ENCODE measurements at places on chromosomes 2 and 18.

- DNase-seq: no peak
These were observed 4.9 kb upstream of the IMP4 start for GRCh38 chr2:130337735-130338325.

GRCh38 chr2:5701266-5701665 lies 9.1 kb downstream of the SOX11 start:
- DNase-seq: no peak

DNA sequence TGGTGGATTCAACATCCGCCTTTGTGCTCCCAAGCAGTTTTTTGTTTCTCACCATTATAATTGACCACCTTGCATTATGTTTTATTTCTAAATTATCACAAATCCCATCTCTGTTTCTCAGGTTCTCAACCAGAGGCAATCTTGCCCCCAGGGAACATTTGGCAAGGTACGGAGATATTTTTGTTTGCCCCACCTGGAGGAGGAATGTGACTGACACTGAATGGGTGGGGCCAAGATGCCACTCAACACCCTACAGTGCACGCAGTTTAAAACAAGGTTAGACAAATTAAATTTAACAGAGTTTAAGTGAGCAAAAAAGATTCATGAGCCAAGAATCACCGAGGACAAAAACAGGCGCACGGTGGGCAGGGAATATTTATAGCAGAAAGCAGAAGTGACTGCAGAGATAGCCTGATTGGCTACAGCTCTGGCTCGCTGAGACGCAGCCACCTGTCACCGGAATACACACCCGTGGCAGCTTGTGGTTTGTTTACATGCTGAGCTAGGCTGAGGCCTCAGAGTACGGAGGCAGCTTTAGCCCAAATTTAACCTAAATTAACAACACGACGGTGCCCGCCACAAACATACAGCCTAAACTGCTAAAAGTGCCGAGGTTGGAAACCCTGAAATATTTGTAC lies 150.0 kb upstream of the ALKAL2 start:
- peak; percentile 83 for DNase-seq

- DNase-seq: peak; percentile 42
These were observed 29.0 kb downstream of the ZAP70 start for GRCh38 chr2:97742381-97742847.

DNA sequence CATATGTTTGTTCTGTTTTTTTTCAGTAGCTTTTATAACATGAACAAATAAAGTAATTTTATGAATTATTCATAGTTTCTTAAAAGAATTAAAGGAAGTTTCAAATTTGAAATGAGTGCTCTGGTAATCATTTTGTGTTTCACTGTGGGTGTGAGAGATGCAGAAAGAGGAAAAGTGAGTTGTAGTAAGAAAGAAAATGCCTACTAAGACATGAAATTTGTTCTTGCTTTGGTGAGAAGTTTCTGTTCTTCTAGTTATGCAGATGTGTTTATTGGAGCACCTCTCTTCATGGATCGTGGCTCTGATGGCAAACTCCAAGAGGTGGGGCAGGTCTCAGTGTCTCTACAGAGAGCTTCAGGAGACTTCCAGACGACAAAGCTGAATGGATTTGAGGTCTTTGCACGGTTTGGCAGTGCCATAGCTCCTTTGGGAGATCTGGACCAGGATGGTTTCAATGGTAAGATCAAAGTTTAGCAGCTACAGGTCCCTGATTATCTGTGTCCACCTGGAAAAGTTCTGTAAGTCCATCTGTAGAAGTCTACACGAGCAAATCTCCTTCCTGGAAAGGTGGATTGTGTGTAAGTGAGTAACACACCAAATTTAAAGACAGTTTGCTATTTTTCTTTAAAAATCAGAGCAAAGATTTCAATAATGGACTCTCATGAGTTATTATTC lies 51.4 kb downstream of the ITGAV start:
- DNase-seq: no peak

- DNase-seq: no peak
These were observed 17.2 kb downstream of the REL start for GRCh38 chr2:60898567-60898966.

DNA sequence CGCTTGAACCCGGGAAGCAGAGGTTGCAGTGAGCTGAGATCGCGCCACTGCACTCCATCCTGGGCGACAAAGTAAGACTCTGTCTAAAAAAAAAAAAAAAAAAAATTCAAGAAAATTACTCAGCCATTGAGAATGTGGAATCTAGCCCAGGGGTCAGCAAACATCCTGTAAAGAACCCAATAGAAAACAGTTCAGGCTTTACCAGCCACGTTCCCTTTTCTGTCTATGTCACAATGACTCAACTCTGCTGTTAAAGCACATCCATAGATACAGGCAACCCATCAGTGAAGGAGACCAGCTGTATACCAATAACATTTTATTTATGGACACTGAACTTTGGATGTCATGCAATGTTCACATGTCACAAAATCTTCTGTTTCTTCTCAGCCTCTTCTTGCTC lies 435.6 kb upstream of the GYPC start:
- DNase-seq: no peak

GRCh38 chr2:124586835-124587234 lies 561.7 kb downstream of the CNTNAP5 start:
- DNase-seq: no peak

DNA sequence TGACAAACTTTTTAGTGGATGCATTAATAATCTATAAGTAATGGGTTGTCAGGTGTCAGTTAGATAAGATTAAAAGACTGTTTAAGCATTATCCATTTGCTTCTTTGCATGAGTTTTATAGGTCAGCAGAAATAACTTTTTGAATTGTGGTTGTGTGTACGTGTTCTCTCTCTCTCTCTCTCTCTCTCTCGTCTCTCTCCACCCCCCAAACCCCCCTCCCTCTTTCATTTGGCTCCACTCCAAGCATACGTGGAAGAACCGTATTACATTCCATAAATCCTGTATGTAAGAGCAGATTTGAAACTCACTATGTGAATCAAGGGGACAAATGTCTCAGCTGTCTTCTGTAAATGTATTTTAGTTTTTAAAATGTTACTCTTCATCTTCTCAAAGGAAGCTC lies 120.2 kb downstream of the MEIS1 start:
- DNase-seq: no peak

DNA sequence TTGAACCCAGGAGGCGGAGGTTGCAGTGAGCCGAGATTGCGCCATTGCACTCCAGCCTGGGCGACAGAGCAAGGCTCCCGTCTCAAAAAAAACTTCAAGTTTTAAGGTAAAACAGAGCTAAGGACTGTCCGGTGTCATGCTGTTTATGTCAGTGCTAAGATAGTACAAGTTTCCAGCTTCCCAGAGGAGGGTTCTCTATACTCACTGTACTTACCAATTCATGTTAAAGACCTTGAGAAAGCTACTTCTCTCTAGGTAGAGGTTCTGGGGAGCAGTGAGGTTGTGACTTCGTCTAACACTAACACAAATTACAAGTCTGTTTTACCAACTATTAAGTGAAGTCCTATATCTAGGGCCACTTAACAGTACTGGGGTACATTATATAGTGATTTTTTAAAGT lies 18.8 kb downstream of the METTL21A start:
- DNase-seq: no peak

- DNase-seq: no peak
These were observed 281.5 kb upstream of the EPAS1 start for GRCh38 chr2:46015671-46016070.

GRCh38 chr18:42078711-42079110 lies 123.7 kb downstream of the PIK3C3 start:
- DNase-seq: no peak

DNA sequence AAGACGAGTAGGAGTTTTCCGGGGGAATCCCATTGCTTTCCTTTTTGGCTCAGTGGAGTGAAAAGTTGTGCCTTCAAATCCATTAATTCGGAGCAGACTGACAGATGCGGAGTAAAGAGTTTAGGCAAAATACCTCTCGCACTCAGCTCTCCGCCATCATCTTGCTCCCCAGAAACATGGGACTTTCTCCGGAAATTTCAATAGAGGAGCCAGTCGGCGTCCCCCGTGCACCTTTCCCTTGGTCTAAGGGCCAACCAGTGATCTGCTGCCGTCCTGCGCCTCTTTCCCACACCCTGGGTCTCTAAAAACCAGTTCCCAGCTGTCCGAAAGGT lies 318 bp downstream of the TYW5 start:
- DNase-seq: no peak

GRCh38 chr2:113240915-113241911 lies 37.5 kb downstream of the PAX8 start:
- no peak for DNase-seq

DNA sequence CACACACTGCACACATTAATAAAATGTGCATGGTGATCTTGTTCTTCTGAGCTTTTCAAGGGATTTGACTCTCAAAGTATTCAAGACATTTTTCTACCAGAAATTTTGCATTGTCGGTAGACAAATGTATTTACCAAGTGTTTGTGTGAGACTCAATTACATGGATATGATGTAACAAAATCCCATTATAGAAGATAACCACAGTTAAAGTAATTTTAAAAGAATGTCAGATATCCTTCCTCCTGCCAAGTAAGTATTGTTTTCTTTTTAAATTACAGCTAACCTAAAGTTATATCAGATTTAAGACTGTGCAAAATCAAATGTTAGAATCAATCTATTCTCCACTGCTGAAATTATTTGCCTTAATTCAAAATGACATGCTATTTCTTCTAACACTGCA lies 1344.5 kb upstream of the CHAC2 start:
- no peak for DNase-seq

DNA sequence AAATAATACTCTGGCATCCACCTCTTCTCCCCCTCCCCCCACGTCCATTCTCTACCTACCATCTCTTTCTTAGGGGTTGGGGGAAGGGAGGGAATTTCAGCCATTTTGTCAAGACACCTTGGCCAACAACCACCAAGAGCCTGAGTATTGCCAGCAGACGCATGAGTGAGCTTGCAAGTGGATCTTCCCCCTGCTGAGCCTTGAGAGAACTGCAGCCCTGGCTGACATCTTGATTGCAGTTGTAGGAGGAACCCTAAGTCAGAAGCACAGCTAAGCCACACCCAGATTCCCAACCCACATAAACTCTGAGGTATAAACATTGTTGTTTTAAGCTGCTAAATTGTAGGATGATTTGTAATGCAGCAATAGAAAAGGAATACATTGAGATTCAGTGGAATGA lies 165.6 kb downstream of the TMEFF2 start:
- DNase-seq: no peak

- no peak for DNase-seq
These were observed at the start of gene LRRTM4 for GRCh38 chr2:77521931-77522470. TSS of gene LRRTM4 (minus strand) at chr2:77522376.

DNA sequence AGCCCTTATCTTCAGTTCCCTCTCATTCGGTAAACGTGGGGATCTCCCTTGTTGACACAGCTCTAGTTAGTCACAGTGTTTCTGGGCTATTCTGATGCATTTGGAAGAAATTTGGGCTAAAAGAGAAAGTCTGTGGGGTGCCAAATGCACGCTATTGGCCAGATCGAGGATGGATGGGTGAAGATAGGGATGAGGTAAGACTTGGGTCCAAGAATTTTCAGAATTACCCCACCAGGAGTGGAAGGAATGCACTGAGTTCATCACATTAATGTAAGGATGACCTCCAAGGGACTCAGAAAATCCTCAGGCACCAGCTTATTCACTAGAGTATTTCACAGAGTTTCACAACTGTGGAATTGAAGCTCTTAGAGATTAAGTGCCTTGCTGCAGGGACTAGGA lies 49.3 kb downstream of the NRP2 start:
- DNase-seq: no peak

DNA sequence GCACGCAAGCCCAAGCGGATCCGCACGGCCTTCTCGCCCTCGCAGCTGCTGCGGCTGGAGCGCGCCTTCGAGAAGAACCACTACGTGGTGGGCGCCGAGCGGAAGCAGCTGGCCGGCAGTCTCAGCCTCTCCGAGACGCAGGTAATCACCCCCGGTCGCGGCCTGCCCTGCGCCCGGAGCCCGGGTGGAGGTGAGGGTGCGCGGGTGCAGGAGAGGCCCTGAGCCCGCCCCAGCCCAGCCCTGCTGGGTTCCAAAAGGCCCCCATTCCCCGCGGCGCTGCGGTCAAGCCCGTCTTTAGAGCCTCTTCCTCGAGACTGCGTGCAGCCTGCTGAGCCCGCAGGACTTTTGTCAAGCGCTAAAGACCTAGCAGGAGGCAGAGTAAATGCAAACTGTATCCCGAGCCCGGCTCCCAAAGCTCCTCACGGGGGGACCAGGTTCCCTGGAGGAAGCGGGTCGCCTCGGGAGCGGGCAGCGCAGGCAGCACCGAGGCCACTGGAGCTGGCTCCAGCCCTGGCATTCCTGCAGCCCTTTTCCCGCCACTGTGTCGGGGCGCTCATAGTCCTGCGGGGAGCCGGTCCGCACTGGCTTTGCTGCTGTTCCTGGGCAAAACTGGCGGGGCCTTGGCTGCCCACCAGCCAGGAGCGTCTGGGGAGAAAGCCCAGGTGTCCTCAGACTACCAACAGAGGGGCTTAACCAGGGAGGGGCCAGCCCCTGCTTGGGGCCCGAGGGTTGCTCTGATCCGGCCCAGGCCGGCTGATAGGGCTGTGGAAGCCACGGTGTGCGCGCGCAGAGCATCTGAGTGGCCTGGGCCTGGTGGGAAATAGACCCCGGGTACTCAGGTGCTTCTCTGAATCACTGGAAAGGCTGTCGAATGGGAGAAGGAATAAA lies 7.3 kb downstream of the EMX1 start:
- DNase-seq: no peak

GRCh38 chr2:222315443-222316121 lies 16.8 kb upstream of the PAX3 start:
- DNase-seq: no peak

- DNase-seq: no peak
These were observed 80.5 kb upstream of the CAVIN2 start for GRCh38 chr2:191927319-191927867.

- no peak for DNase-seq
These were observed 13.8 kb downstream of the MAPK4 start for GRCh38 chr18:50573679-50574078.

GRCh38 chr2:8594731-8595427 lies 87.0 kb upstream of the ID2 start:
- no peak for DNase-seq

GRCh38 chr2:181076658-181077057 lies 96.3 kb downstream of the UBE2E3 start:
- DNase-seq: no peak

DNA sequence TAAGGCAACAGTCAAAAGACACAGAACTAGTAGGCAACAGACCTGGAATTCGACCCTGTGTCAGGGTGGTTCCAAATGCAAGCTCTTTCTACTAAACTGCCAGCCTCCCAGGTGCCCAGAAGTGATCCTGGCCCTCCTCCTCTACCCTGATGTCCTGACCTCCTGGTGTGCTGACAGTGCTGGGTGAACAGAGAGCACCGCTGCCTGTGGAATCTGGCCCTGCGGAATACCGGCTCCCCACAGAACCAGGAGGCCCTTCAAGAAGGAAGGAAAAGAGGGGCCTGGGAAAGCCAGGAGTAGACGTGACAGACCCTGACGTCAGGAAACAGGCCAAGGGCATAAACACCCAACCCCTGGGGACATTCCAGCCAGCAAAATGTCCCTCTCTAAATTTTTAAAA lies 120.3 kb downstream of the NOL10 start:
- DNase-seq: no peak

GRCh38 chr18:51211552-51211951 lies 14.1 kb upstream of the MEX3C start:
- DNase-seq: peak; percentile 64

DNA sequence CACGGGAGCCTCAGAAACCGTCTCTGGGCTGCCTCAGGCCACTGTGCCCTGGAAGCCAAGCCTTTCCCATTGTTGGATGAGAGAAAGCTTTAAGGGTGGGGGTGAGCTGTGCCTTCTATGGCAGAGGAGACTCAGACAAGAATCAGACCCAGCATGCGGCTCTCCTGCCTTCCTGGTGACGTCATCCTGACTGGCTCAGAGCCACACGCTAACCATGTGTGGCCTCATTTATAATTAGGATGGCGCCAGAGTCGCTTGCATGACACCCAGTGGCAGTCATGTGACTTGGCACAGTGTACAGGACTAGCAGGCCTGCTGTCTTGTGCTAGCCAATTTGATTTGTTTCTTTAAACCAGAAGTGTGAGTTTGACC lies 99.1 kb downstream of the SH3BP4 start:
- peak; percentile 10 for DNase-seq
